ENCODE measurements at places on chromosomes 5 and 9.

DNA sequence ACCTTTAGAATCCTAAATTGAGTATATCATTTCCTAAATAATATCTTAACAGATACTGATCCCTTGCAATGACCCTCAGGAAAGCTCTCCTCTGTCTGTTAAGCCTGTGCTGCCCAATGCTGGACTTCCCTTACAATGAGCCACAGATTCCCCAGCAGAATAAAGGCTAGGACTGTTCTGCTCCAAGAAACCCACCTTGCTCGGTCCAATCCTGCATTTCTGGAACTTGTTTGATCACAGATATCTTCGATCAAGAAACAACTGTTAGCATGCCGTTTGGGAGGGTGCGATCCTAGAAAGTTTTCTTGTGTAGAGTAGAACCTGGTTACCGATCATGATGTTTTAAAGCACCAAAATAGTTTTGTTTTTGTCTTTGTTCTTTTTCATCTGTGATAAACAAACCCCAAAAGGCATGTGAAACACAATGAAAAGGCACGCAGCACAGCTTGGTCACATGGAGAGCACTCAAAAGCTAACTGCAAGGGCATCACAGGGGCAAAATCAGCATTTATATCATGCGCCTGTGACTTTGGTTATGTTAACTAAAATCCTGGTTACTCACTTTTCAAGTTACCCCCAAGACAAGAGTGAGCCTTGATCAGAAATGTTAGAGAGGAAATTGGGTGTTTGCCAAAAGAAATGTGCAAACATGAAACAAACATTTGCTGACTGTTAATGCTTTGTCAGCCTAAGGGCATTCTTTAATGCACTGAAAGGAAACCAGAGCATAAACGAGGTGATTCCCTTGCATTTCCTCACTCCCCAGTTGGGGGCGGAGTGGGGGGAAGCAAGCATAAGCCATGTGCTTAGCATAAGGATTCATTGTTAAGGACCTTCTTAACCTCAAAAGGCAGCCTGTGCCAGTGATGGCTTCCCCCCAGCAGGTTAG is 61.9 kb upstream of the ADAMTS16 start:
- no peak for DNase-seq

GRCh38 chr9:21555911-21556310 is 73.8 kb upstream of the IFNE start:
- no peak for DNase-seq

DNA sequence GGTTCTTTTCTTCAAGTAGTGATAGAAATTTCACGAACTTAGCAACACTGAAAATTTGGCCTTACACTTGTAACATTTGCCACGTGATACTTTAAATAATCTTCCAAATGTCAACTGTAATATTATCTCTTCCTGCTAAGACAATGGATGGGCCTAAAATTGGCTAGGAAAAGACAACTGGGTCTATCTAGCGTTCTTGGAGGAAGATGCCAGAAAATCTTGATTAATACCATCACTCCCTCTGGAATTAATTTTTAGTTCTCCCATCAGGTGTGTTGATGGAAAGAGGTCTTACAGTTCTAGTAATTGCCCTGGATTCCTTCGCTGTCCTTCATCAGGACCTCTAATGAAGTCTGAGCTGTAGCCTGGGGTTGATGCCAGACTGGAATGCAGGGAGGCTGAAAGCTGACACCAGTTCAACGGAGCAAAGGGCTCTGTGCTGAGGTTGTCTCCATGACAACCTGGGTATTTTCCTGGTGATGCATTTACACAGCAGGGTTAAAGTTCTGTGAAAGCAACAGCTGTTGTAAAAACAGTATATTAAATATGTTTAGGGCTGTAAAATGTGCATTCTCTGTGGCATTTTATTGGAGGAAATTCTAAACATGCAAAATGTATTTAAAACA is 92.3 kb downstream of the GAS1 start:
- DNase-seq: no peak

- DNase-seq: no peak
Observed at GRCh38 chr5:40627706-40628105, 52.0 kb upstream of the PTGER4 start.

DNA sequence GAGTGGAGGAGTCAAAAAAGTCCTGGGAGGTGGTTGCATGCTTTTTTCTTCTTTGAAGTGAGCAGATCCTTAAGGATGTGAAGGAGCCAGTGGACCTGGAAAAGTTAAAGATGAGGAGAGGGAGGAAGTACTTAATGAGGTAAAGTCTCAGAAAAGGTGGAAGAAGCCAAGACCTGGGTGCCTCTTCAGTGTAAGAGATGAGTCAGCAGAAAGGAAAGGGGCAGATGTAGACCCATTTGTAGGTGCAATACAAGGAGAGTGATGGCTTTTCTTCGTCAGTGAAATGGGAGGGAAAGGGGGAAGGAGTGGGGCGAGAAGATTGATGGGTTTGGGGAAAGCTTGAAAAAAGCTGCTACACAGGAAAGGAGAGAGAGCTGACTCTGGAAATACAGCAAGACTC is 82.9 kb downstream of the ANGPTL2 start:
- no peak for DNase-seq

GRCh38 chr9:80841888-80842287 is 847.5 kb downstream of the TLE1 start:
- DNase-seq: no peak

DNA sequence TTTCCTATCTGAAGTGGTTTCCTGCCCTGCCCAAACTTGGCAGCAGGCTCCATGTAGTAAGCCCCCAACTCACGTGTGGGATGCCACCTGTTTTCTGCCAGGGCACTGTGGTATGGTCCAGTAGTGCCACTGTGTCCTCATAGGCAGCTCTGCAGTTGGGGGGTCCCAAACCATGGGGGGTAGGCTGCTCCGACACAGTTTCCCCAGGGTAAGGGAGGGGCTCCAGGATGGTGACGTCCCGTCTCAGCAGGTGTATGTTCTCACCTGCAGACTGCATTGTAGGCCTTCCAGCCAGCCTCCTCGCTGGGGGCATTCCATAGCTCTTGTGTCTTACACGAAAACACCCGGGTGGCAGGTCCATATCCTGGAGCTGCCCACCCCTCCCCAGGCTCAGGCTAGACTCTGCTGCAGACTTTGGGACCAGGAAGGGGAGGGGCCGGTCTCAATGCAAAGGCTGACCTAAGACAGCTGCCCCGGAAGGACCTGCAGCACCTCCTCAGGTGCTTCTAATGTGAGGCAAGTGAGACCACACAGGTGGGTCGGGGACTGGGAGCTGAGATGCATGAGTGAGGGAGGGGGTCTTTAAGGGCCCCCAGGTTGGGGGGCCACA is 330.5 kb upstream of the IRX4 start:
- DNase-seq: no peak

DNA sequence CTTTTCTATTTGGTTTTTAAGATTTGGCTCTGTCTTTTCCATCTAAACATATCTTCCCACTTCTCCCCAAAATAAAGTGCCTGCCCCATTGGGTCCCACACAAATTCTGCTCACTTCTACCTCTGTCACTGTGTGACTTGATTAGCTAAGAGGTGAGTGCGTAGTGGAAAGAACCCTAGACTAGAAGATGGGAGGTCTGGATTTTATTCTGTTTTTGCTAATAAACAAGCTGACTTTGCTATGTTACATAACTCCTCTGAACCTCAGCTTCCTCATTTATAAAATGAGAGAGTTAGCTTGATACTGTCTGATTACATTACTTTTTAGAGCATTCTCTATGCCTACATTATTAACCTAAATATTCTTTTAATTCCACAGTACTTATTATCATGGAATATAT is 51.3 kb upstream of the PTGER4 start:
- no peak for DNase-seq
